ENCODE measurements at places on chromosomes 1 and 21.

DNA sequence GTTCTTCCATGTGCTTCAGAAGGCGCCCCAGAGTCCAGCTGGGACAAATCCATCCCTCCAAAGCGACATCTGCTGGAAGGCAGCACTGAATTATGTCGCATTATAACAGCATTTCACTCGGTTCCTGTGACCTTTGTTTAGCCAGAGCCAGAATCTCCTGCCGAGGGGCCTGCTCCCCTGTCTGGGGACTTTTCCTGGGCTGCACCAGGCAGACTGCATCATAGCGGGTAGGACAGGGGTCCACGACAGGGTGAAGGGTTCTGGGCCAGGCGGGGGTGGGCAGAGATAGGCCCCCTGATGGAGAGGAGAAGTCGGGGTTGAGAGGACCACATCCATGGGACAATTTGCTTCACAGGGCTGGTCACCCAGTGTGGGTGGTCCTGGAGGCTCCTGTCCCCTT, 276.9 kb downstream of the MATN1 start:
- no peak for DNase-seq

- DNase-seq: no peak
Observed at GRCh38 chr21:36396325-36396724, 11.1 kb downstream of the CHAF1B start.

DNA sequence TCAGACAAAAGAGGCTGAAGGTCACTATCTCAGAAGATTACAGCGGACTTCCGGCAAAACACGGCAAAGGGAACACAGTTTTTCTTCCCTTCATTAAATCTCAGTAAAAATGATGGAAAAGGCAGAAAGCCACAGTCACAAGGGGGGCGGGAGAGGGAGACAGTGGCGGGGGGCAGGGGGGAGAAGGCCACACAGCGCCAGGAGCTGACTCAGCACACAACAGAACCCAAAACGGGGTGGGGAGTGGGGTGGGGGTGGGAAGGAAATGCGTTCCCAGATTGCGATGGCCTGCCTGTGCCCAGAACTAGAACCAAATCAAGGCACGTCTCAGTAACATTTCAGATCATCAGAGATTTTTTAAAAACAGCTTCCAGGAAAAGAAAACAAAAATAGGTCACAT, 13.4 kb downstream of the CFAP74 start:
- no peak for DNase-seq

GRCh38 chr1:84021822-84022221, 22.9 kb upstream of the TTLL7 start:
- no peak for DNase-seq

DNA sequence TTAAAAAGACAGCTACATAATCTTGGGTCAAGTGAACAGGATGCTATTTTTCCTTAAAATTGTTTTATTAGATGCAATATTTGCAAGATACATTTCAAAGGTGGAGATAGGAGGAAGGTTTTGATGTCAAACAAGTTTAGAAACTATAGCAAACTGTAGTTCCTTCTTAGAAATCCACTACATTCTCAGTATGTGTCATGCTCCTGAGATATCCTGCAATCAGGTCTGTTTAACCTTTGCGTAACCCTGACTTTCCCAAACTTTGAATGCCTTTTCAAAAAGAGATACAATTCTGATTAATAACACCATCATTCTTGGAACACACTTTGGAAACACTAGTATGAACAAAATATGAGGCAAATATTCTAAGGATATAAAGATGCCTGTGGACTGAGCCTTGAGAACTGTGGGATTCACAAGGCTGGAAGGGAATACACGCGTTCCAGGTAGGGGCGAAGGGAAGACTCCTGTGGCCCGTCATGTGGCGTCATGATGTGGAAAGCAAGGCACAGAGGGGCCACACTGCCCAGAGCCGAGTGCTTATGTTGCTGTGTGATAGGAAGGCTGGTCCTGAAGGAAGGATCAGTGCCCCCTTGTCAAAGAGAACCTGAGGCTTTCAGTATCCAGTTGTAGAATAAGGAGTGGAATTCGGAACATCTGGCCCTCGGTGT, 19.6 kb upstream of the TARBP1 start:
- no peak for DNase-seq

DNA sequence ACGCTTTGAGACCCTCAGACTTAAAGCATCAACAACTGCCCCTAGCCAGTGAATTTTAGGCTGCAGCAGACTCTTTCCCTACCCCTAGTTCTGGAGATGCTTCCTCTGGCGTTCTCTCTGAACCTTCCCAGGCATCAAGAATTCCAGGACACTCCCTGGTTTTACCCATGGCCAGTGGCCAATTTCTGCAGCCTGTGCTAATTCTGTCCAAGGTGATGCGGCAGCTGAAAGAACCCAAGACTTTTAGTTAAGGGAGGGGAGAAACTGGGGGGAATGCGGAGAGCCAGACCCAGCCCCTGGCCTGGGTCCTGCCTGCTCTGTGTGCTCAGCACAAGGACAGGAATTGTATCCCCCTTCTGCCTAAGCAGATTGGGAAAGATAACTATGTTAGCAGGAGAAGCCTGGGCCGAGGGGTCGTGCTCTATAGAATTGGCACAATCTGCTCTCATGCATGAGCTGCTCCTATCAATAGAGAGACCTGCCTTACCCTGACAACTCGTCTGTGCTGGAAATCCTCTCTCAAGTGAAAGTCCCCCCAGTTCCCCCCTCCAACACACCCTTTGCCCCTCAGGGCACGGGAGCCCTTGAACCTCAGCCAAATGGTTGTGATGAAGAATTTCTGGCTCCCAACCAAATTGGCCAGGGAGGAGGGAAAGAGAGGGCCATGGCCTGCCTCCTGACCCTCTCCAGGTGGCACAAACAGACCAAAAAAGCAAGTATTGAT, 5.4 kb upstream of the GJA8 start:
- no peak for DNase-seq

DNA sequence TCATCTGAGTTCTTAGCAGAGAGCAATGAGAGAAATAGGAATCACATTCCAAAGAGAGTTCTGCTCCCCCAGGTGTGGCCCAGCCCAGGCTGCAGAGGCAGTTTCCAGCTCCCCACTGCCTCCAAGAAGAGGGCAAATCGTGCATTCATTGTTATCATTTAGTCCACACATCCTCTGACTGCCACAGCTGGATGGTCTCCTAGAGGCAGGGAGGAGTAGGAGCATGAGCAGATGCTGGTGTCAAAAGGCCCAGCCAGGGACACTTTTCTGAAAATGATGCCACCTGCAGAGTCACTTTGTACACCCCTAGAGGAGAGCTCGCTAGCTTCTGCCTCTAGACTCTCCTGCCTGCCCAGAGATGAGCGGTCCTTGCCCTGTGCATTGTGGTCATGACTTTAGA, 33.6 kb upstream of the GNPAT start:
- no peak for DNase-seq

GRCh38 chr1:198893763-198894444, 255.1 kb downstream of the PTPRC start:
- no peak for DNase-seq

GRCh38 chr1:33763406-33763805, 100.5 kb upstream of the HMGB4 start:
- DNase-seq: no peak

- DNase-seq: no peak
Observed at GRCh38 chr21:45045481-45045880, 28.9 kb upstream of the ADARB1 start.

- DNase-seq: peak; percentile 18
Observed at GRCh38 chr1:180415985-180416633, 86.3 kb downstream of the ACBD6 start.

GRCh38 chr1:161080441-161081405, 8.6 kb downstream of the NECTIN4 start:
- DNase-seq: no peak
